NCI-H1694 (cell line): ENCODE measurements at places on chromosomes 5 and 9.
A peak's percentile ranks its signal among the peaks of the same experiment; 100 is the strongest.

GRCh38 chr5:8493176-8493575, 624.2 kb downstream of the MTRR start:
- no peak for DNase-seq

GRCh38 chr5:87770601-87771121, 357.9 kb upstream of the CCNH start:
- DNase-seq = no peak

DNA sequence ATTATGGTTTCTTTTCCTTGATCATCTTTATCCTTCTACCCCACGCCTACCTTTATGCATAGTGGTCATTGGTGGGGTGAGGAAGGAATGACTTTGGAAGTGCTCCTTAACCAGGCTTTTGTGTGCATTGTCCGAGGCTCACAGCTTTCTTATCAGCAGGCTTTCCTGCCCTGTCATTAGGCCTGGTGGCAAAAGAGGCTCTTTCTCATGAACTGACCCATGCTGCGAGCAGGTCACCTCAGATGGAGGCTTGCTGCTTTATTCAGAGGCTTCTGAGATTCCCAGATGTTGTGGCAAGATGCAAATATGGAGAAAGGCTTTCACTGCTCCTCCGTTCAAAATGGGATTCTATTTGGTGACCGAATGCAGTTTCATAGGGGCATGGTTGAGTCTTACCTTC, 57.4 kb upstream of the DMRTA1 start:
- DNase-seq = no peak

DNA sequence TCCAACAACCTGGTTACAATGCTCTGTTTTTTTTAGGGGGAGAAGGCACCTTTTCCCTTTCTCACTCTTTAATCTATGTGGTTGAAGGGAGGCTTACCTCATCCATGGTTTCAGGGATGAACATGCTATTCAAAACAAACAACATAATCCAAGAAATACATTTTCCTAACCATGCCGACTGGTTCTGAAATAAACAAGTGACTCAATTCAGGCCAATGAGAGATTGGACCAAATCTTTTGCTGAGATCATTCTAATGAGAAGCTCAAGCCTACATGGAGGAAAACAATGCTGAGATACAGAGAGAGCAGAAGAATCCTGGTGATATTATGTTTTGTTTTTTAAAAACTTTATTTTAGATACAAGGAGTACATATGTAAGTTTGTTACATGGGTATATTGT, 46.8 kb upstream of the ELL2 start:
- DNase-seq = no peak

DNA sequence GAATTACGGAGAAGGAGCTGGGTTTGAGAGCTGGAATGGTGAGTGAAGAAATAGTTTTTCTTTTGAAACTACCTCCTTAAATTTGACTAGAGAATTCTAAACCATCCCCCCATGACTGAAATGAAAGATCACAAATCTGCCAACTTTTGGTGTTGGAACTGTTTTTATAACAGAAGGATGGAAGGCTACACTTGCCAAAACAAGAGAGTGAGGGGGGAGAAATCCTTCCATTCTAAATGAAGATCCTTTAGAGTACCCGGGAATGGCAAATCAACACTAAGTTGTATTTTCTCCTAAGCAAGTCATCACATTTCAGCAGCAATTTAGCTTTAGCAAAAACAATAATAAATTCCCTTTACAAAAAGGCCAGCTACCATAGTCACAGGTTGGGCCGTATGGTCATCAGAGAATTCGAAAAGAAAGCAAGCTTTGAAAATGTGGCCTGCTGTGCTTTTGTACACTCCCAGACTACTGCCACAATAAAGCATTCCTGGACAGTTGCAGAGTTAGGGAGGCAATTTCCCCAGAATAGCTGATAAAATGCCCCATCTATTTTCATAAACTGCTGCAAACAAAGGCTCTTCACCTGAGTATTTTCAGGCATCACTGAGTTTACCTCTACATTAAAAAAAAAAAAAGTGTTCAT, 25.0 kb upstream of the FREM1 start:
- DNase-seq = no peak

- DNase-seq = peak; percentile 94
These were observed 1.7 kb upstream of the ARRDC3 start for GRCh38 chr5:91384671-91385430.

DNA sequence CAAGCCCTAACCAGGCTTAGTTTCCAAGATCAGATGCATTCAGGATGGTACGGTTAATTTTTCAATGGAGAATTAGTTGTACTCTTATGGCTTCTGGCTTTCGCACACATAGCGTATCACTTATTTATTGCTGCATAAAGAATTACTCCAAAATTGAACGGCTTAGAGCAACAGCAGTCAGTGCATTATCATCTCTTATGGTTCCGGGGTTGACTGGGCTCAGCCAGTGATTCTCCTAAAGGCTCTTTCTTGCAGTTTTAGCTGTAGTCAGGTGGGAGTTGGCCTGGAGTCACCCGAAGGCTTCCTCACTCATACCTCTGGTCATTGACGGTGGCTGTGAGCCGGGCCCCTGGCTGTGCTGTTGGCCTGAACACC, 595 bp upstream of the GRHPR start:
- DNase-seq = no peak

DNA sequence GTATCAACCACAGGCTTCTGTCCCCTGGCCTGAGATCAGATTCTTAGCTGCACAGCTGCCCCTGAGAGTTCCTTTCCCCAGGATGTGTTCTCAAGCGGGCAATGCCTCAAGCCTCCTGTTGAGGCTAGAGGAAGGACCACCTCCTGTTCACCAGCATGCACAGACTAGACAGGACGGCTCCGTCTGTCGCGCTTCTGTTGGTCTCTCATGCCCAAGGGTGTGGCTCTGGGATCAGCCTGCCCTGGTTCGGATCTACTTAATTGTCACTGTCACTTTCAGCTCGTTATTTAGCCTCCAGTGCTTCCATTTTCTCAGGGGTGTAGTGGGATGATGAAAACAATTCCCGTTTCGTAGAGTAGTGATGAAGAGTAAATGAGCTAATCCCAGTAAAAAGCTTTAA, 103.1 kb downstream of the KCNIP1 start:
- peak; percentile 60 for DNase-seq

DNA sequence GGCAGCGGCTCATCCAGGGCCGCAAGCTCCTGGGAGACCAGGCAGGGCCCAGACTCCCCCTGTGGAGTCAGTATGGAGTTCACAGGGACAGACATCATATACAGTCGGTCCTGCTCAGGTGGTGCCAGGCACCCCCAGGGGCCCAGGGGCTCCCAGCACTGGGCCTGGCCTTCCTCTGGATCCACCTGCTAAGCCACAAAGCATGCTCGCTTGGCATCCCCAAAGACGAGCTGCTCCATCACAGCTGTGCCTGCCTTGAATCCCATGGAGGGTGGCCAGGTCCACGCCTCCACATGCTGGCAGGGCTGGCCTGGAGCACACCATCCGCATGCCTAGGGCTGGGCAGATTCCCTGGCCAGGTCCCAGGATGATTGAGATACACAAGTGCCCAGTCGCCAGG, 4.6 kb downstream of the BICD2 start:
- DNase-seq = peak; percentile 30

- DNase-seq = no peak
These were observed 675.5 kb downstream of the HTR1A start for GRCh38 chr5:63286724-63287123.

DNA sequence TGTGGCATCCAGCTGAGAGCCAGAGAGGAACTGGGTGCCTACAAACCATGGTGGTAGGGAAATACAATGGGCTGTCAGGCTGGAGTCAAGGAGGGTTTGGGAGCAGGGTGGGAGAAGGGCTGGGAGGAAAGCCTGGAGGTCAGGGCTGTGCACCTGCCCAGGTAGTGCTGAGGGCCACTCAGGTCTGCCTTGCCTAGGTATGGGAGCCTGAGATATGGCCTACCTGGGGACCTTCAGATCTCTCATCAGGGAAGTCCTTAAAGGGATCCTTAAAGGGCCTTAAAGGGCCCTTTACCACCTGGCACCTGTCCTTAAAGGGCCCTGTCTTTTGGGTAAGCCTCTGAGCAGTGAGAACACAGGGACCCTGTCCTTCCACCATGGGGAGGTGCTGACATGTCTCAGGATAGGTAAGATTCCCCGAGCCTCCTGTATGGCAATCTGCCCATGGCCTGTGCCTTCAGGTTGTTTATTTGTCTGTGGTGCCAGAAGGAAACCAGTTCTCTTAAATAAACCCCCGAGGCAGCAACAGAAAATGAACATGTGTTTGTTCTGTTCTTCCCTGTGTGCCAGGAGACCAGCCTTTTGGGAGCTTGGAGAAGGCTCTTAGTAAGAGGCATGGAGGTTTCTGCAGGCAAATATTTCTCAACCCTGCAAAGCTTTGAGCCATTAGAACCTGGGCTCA, 23.3 kb downstream of the SLC25A48 start:
- no peak for DNase-seq

GRCh38 chr5:132749506-132749905, 2.3 kb downstream of the CCNI2 start:
- no peak for DNase-seq

DNA sequence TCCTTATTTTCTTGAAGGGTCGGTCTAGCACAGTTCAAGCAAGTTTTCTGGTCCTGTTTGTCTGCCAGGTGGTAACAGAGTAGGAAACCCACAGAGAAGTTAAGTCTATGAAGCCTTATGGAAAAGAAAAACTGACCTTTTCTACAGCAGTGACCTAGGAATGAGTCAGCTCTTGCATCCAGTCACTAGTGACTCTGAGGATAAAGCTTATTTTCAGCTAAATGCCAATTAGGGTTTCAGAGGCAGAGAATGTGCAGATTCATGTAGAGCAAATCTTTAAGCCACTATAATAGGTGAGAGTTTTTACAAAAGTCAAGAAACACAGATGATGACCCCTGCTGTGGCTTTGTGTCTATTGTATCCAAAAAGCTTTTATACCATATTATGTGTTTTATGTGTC, 100.7 kb downstream of the CWC27 start:
- no peak for DNase-seq

- DNase-seq = no peak
These were observed 141.0 kb downstream of the GADD45G start for GRCh38 chr9:89745601-89746376.

DNA sequence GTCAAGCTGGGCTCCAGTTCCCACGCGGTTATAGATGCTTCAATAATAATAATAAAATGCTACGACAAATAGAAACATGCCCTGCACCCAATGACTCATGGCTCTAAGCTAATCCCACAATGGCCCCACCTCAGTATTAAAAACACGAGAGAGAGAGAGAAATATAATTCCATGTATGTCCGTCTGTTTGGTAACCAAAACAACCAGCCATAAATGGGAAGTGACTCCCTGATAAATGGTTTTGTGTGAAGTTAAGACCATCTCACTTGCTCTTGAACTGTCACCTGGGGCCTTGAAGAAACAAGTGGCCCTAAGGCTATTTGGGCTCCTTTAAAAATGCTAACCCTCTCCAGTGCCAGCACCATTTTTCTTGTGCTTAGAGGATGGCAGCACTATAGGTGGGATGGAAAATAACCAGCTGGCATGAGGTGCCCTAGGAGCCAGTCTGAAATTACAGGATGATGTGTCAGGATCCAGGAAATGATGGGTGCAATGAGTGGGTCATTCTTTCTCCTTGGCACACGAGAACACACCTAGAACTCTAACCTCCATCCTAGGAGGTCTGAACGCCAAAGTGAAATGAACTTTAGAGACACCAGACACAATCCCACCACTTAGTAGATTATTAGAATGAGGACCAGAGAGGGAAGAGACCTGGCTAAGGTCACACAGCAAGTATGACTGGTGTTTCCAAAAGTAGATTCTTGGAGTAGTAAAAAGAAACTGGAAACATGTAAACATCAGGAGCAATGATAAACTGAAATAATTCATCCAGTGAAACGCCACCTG, 35.7 kb upstream of the ADRB2 start:
- DNase-seq = no peak

GRCh38 chr5:54480296-54480695, 24.8 kb downstream of the HSPB3 start:
- DNase-seq = no peak

- DNase-seq = no peak
These were observed 9.0 kb downstream of the PPP3R2 start for GRCh38 chr9:101585740-101586139.

DNA sequence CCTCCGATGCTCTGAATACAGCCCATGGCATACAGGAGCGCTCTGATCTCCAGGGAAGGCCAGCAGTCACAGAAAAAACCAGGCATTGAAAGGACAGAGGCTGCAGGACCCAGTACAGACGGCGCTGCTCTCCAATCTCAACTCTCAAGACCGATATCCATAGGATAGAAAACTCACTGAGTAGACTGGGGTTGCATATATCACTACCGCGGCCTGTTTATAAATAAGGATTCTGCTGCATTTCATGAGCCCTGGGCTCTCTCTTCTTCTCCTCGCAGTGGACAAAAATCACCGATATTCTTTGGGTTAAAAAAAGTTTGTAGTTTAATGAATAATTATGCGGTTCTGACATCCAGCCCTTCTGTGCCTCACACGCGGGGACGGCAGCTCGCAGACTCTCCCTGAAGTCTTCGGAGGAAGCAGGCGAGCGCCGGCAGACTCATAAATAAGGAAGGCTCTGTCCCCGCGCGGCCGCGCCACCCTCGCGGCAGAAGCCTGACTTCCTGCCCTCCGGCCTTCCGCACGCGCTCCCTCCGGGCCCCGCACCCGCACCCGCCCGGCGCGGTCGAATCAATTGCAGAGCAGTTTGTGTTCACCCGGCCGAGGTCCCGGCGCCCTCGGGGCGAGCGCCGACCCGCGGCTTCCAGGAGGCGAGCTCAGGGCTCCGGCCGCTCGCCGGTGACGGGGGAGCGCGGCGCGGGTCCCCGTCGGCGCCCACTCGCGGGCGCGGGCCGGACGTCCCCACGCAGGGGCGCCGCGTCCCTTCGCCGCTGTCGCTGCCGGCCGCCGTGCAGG, at the start of gene FAM78A:
TSS of gene FAM78A (minus strand) at position 417 of the 795 bp plus-strand sequence. CDS start at position 86, 331 bp downstream.
- no peak for DNase-seq

DNA sequence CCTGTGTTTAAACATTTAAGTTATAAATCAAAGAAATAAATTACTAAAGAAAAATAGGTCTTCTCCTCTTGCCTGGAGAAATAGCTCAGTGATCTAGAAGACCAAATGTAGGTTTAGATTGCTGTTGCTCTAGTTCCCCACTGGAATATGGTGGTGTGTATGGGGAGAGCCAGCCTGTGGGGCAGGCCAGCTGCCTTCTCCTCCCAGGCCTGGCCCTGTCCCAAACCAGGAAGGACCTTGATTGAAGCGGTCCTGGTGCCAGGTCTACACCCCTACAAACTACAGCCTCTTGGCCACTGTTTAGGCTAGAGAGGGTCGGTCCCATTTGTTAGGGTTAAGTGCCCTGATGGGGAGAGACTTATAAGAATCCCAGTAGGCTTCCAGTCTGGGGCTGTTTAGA, 35.4 kb downstream of the MAN2A1 start:
- DNase-seq = no peak

GRCh38 chr5:122704247-122705036, 70.4 kb upstream of the SNX2 start:
- DNase-seq = peak; percentile 20

- DNase-seq = no peak
These were observed 660.3 kb downstream of the ISL1 start for GRCh38 chr5:52043543-52043942.
